ENCODE measurements at places on chromosomes 6 and 20. TPM values are rescaled to one million over a fixed set of nuclear protein-coding genes. Genes with fewer than 3 reads are reported as not detected.

Gene BLTP3A
- 18.5 TPM for total RNA-seq

Gene DNMT3B
- 2.0 TPM for total RNA-seq

Gene SLC24A3
- total RNA-seq: not detected

Gene BMP5
- not detected for total RNA-seq

Gene XPO5
- 98.6 TPM for total RNA-seq

Gene LATS1
- 28.8 TPM for total RNA-seq

Gene PSORS1C1
- 7.7 TPM for total RNA-seq

Gene SEMG1
- total RNA-seq: not detected

Gene VARS2
- total RNA-seq: 52.7 TPM

Gene SMOC2
- total RNA-seq: not detected

Gene GPRC6A
- not detected for total RNA-seq

Gene CRISP3
- total RNA-seq: not detected

Gene SLC35F1
- total RNA-seq: not detected

All from MCF 10A (cell line).